CD8-positive, alpha-beta memory T cell (primary cell): ENCODE measurements at places on chromosomes 5 and 9. TPM values are rescaled to one million over a fixed set of nuclear protein-coding genes. Genes with fewer than 3 reads are reported as not detected.

- no peak for DNase-seq
These were observed 735.6 kb upstream of the RIOK2 start for GRCh38 chr5:97918620-97919019.

The F2RL2 gene
- 0.15 TPM for total RNA-seq

- no peak for DNase-seq
These were observed 63.2 kb downstream of the PRRT1B start for GRCh38 chr9:131608493-131609037.

DNA sequence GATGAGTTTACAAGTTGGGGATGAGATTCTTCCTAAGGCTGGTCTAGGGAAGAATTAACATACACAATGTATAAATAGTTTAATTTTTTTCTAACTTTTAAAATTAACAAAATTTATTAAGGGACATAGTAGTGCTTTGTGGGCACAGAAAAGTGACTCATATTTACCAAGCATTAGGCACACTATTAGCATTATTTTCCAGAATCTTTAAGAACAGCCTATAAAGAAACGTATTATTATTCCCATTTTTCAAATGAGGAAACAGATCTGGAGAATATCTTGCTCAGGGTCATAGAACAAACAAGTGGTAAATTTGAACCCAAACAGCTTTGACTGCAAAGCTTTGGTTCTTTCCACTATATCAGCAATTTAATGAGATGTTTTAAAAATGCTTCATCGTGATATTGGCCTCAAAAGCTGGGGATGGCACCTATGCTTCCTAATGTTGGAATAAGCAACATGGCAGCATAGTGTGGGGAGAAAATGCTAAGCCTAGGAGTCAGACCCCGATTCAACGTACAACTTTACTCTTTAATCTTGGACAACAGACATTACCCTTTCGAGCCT is 55.9 kb downstream of the ABCA1 start:
- no peak for DNase-seq

- no peak for DNase-seq
These were observed 244.3 kb upstream of the PUM3 start for GRCh38 chr9:3088219-3088618.

GRCh38 chr5:143913008-143913752 is 101.2 kb downstream of the HMHB1 start:
- DNase-seq = no peak

DNA sequence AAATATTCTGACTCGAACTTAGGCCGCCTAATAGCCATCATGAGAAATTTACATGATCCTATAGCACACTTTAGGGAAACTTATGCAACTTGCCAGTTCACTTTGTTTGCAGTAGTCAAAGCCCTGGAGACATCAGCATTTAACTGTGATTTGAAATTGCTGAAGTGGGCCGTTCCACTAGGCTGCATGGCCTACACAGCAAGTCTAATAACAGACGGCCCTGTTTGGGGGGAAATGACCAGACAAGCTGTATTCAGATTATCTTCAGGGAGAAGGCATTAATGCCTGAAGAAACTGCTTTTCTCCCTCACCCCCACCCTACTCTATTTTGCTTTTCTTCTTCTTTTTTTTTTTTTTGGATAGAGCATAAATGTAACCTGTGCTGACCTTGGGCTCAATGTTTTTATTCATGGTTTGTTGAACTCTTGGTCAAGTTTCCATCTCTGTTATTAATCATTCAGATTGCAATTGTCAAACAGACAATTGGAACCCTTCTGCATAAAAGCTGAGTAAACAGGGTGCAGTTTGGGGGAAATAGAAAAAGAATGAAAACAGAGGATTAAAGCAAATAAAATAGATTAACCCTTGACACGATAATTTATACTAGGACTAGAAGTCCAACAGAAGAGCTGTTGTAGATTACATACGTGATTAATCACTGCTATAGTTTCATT is 1928.2 kb upstream of the WWC1 start:
- DNase-seq = no peak

The PTGES2 gene
- 67.0 TPM for total RNA-seq

The MELK gene
- total RNA-seq = 51.6 TPM

The LMX1B gene
- not detected for total RNA-seq

The RRAGA gene
- 53.8 TPM for total RNA-seq

- no peak for DNase-seq
These were observed 169.2 kb upstream of the MAP1B start for GRCh38 chr5:71937921-71938698.

DNA sequence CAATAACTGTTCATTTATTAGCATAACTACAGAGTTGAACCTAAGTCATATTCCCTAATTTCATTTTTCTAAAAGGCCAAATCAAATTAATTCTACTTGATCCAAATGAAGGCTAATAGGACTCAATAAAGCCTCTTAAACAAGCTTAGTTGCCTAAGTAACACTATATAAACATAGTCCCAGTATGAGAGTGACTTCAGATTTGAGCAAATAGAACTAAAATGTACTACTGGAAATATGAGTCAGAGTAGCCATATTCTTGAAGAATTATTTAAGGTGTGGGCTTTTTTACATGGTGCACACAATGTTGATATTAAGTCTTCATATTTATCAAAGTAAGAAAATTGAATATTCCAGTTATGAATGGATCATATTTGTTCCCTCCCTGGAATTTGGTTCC is 872.3 kb downstream of the MAT2B start:
- no peak for DNase-seq

The LPAR1 gene
- not detected for total RNA-seq

The PCDHGA11 gene
- total RNA-seq = not detected

- DNase-seq = peak; percentile 46
These were observed 786.5 kb upstream of the ACO1 start for GRCh38 chr9:31597977-31598376.

GRCh38 chr5:84086511-84086910 is 298.2 kb downstream of the EDIL3 start:
- no peak for DNase-seq

DNA sequence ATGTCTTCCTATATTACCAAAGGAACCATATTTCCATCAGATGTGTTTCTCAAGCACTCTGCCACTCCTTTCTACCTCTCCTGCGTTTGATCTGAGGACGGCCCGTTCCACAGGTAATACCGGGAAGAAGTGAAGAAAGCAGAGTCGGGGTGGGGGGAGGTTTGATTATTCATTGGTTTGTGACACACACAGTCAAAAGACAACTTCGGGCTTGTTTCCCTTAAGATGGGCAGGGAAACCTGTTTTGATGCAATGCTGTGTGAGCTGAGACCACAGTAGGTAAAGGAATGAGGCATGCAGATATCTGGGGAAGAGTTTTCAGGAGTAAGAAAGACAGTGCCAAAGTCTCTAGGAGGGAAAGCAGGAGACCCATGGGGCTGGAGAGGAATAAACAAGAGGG is 54.0 kb downstream of the BOD1 start:
- no peak for DNase-seq

DNA sequence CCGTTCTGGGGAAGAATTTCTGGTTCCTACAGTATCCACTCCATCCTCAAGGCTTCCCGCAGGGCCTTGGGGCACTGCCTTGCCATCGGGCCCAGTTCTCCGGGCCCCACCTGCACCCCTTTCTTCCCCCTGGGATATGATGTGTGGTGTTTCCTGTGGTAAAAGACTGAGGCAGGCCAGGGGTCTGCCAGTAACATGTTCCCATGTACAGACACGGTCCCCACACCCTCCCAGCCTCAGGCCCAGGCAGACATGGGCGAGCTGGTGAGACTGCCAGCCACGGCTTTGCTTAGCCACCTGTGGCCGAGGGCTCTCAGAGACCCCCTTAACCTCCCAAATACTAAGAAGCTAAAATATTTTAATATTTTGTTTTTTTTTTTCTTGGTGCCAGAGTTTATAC is 46.0 kb downstream of the NDST1 start:
- DNase-seq = no peak

GRCh38 chr5:154371687-154372086 is 74.1 kb upstream of the SAP30L start:
- no peak for DNase-seq

The GDA gene
- total RNA-seq = not detected

DNA sequence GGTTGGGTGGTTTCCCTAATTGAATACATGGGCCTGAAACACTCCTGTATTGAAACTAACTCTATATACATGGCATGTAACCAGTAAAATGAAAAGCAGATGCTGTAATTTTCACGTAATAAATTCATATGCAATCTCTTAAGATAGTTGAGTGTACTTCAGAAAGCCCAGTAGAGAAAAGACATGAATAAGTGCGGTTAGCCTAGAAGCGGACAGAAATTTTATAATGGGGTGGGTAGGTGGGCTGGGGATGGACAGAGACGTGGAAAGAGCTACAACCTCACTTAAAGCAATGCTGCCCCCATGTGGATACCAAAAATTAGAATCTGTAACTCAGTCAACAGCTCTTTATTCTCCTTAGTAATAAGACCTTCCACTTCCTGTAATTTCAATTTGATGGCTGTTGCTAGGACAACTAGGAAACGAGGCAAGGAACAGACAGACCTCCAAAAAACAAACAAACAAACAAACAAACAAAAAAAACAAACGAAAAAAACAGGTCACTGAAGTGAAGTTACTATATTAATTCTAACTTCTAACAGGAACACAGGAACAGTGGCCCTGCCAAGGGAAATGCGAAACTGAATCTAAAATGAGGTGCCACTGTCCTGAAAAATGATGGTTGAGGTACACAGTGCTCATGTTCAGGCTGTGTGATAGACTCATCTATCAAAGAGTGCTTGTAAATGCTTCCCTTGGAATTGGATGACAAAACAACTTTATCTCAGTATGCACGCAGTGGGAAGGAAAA is 103.4 kb upstream of the GNA14 start:
- DNase-seq = no peak

The ZBED3 gene
- total RNA-seq = 1.3 TPM

- DNase-seq = no peak
These were observed 29.4 kb downstream of the ABITRAM start for GRCh38 chr9:108963459-108964143.

The TMEFF1 gene
- total RNA-seq = 0.37 TPM

DNA sequence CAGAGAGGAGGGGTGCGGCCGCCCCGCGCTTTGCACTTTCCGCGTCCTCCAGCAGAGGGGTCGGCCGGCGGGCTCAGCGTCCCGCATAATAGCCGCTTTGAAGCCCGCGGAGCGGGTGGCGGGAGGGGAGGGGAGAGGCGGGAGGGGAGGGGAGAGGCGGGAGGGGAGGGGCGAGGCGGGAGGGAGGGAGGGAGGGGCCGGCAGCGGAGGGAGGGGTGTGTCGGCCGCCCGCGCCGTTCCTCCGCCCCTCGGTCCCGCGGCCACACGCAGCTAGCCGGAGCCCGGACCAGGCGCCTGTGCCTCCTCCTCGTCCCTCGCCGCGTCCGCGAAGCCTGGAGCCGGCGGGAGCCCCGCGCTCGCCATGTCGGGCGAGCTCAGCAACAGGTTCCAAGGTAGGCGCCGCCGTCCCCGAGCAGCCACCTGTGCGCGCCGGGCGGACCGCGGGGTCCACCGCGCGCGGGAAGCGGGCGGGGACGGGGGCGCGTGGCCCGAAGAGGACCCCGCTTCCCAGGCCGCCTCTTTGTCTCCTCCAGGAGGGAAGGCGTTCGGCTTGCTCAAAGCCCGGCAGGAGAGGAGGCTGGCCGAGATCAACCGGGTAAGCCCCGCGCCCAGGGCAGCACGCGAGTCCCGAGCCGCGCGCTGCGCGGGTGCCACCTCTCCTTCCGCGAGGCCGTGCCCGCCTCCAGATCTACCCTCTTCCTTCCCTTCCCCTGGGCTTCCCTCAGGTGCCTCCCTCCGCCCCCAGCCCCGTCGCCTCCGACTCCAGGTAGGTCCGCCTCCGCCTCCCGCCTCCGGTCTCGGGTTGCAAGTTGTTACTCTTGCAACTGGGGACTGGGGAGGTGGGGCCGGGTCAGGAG is at the start of gene AIF1L:
Gene AIF1L, plus strand, starts transcription at position 263 of the 857 bp plus-strand sequence. Its CDS starts 99 bp downstream, at position 362.
- no peak for DNase-seq

DNA sequence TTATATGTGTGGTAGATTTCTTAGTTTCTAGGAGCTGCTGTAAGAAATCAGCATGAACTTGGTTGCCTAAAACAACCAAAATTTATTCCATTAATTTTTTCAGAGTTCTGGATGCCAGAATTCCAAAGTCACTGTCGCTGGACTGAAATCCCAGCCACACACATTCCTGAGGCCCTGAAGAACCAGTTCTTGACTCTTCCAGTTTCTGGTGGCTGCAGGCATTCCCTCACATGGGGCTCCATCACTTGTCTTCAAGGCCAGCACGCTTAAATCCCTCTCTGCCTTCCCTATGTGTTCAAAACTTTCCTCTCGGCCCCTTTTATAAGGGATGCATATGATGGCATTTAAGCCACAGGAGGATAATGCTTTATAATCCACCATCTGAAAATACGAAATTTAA is 1237.5 kb upstream of the CDH9 start:
- DNase-seq = no peak

DNA sequence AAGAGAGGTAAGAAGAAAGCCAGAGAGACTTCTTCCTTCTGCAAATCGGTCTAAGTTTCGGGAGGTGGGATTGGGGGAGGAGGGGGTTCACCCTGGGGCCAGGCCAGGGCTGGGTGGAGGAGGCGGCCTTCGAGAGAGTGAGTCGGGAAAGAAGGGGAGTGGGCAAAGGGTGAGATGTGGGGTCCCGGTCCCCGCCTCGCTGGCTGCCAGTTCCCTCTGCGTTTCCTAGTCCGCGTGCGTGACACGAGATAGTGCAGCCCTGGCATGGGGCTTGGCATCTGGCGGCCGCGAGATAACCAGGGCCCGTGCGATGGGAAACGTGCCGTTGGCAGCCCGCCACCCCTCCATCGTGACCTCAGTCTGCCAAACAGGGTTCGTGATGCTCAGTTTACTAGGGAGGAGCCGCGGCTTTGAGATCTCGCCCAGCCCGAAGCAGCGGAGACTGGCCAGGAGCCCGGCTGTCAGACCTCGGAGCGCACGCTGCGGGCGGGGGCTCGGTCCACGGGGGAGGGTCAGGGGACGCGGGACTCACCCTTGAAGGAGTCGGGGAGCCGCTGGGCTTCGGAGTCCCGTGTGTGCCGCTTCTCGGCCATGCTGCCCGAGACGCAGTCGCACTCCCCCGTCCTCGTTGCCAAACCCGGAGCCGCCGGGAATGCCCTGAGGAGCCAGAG is at the start of gene STOM:
Gene STOM, minus strand, starts transcription at position 656 of the 671 bp plus-strand sequence. Its CDS starts 63 bp downstream, at position 593.
- no peak for DNase-seq

- no peak for DNase-seq
These were observed 664 bp upstream of the IL11RA start for GRCh38 chr9:34651321-34651720.

DNA sequence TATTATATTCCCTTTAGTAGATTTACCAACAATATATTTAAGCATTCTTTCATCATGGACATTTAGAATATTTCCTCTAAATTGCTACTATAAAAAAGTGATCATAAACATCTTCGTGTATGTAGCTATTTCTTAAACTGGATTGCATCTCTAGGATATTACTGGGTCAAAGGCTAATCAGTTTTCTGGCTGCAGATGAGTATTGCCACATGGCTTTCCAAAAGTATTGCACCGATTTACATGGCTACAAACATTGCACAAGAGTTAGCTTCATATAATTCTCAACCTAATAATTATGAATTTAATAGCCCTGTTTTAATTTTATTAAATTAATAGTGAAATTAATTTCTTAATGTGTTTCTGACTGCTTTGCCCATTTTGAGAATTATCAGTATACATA is 183.4 kb downstream of the DMRT2 start:
- DNase-seq = no peak

GRCh38 chr5:160960592-160960991 is 108.6 kb upstream of the ATP10B start:
- DNase-seq = no peak

- DNase-seq = no peak
These were observed 28.4 kb downstream of the SLC12A2 start for GRCh38 chr5:128111818-128112448.

GRCh38 chr5:40675396-40676133 is 4.2 kb upstream of the PTGER4 start:
- no peak for DNase-seq

- DNase-seq = no peak
These were observed 16.7 kb upstream of the TRPC7 start for GRCh38 chr5:136382071-136382470.
